ENCODE measurements at places on chromosomes 7 and 10. TPM values are rescaled to one million over a fixed set of nuclear protein-coding genes. Genes with fewer than 3 reads are reported as not detected.

Gene C10orf90
- not detected for total RNA-seq

Gene LAMB1
- 156 TPM for total RNA-seq

GRCh38 chr10:74988832-74989561 is 122.5 kb upstream of the SAMD8 start:
- no peak overlapping the region for H3K27ac ChIP-seq
- no peaks in the 10 kb centered on the region for H3K27me3 ChIP-seq
- H3K4me3 ChIP-seq: no peak overlapping the region
- peaks cover 32% of the 10 kb centered on the region for H3K36me3 ChIP-seq
- H3K4me1 ChIP-seq: peaks cover 13% of the 10 kb centered on the region
- DNase-seq: no peak

GRCh38 chr7:150381785-150382122 is 2.6 kb downstream of the ZNF775 start:
- no peaks in the 10 kb centered on the region for H3K36me3 ChIP-seq
- peaks cover 26% of the 10 kb centered on the region for H3K4me1 ChIP-seq
- peak; percentile 57 for DNase-seq
- H3K27ac ChIP-seq: no peak overlapping the region
